Neuronal stem cell (in vitro differentiated cells): ENCODE measurements at places on chromosomes 11 and 22.

DNA sequence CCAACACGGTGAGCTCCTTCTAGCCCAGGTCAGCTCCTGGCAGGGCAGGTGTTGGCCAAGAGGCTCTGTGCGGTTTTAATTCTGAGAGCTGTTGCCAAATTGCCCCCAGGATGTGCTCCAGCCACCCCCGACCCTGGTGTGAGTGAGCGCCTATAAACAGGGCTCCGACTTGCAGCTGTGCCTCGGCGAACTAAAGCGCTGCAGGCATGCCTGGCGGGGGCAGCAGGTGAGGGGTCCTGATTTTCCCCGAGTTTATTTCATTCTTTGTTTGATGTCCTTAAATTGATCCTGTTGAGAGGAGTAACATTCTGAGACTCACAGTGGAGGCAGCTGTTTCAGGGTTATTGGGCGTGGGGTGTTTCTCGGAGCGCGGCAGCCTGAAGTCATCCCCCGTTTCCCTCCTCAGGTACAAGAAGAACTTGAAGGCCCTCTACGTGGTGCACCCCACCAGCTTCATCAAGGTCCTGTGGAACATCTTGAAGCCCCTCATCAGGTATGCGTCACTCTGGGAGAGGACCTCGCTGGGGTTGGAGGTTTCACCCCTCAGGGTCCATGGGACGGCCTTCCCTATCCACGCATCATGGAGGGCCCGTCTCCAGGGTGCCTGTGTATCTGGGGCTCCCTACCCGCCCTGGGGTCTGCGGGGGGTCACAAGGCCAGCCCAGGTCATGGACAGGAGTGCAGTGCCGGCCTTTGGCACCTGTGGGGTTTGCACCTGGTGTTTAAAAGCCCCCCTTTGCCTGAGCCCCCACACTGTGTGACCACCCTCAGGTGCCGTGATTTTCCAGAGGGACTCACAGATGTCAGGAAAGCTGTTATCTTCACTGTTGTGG lies 62.1 kb downstream of the ARHGAP8 start:
- DNase-seq = no peak

DNA sequence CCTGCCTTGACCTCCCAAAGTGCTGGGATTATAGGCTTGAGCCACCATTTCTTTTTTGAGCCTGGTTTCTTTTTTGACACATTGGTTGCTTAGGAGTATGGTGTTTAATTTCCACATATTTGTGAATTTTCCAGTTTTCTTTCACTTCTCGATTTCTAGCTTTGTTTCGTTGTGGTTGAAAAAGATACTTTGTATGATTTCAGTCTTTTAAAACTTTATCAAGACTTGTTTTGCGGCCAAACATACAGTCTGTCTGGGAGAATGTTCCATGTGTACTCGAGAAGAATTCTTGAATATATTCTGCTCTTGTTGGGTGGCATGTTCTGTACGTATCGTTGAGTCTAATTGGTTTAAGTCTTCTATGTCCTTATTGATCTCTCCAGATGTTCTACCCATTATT lies 20.8 kb downstream of the SHANK3 start:
- no peak for DNase-seq

- DNase-seq = peak; percentile 21
Measured at GRCh38 chr11:122394313-122394712, 261.2 kb upstream of the UBASH3B start.

GRCh38 chr11:58024601-58025091 lies 965 bp downstream of the OR9Q1 start:
- DNase-seq = no peak

DNA sequence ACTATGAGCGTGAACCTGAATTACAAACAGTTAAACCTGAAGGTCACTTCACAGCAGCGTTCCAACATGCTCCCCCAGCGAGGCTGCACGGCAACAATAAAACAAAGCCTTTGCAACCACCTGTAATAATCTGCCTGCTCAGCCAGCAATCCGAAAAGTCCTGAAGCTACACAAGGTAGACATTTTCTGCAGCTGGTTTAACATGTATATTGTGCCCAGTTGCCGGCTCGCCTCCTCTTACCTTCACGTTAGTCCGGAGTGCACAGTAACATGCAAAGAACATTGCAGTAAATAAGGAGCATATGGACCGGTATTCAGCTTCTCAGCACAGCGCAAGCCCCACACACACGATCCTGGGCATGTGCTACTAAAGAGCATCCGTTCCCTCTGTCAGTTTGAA lies 704.3 kb downstream of the DLG2 start:
- DNase-seq = no peak

GRCh38 chr11:48228761-48229160 lies 12.2 kb downstream of the OR4B1 start:
- DNase-seq = no peak

GRCh38 chr22:41862530-41863266 lies 29.8 kb downstream of the SREBF2 start:
- no peak for DNase-seq

DNA sequence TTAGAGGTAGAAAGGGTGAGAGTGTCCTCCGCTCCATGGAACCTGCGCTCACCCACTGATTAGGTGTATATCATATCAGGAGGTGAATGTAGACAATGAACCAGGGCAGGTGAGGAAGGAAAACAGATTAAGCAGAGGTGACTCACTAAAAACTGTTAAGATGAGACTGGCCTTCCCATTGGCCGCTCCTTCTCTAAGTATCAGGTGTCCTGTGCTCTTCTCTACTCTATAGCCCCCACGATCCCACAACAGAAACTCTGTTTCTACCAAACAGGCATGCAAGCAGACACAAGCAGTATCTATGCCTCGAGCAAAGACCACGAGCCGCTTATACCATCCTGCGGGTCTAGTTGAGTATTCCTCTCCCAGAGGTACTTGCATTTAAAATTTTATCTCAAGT lies 103.1 kb downstream of the SNX19 start:
- no peak for DNase-seq

DNA sequence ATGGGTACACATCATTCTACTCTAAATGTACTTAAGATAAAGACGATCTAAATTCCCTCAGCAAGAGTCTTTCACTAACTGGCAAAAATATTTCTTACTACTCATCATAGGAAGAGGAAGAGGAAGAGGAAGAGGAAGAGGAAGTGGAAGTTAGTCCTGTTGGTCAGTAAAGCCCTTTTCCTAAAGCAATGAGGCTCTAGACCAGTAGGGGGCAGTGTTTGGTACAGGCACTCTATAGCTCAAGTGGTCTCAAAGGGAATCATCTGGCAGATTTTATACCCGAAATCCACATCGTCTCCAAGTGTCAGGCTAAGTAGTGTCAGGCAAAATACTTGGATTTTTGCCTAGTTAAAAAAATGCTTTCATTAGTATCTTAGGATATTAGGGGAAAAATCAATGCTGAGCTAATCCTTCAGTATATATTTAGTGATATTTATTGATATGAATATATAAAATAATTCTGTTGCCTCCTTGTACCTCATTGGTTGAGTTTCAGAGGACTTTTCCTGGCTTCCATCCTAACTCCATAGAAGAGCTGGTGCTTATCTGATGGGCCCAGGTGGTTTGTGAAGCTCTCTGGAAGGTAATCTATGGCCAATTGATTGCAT lies 7.7 kb downstream of the BLID start:
- DNase-seq = peak; percentile 61

DNA sequence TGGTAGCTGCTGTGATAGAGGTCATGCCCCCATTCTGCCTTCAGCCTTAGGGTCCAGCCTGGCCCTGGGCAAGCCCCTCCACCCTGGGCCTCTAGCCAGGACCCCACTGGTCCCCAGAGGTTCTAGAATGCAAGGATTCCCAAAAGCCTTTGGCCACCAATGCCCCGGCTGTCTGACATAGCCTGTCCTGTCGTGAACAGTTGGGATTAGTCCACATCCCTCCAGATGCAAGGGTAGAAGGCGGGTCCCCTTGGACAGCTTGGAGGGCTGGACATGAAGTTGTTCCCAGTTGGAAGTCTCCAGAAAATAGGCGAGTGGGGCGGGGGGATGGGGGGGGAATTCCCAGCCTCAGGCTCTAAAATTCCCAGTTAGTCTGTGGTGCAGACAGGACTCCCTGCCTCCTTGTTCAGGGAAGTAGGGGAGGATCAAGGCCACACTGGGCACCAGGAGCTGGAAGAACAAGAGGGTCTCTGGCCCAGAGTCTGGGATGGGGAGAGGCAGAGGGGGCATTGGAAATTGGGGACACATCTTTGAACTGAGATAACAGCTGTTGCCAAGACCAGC lies 5.2 kb upstream of the ADORA2A start:
- DNase-seq = no peak
